ENCODE measurements at places on chromosomes 4 and X.

DNA sequence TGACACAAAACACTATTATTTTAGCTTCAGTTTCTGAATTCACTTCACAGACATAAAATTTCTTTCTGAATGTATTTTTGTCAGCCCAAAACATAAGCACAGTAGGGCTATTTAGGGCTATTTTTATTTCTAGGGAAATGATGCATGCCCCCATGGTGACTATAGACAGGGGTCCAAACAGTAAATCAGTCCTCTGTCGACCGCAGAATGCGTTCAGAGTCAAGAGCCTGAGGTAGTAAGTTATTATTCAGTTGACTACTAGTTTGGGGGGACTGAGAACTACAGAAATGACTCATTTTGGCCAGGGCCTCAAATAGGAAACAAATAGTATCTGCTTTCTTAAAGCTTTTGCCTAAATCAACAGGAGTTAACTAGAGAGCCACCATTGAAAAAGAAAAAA, 414.4 kb downstream of the AFF2 start:
- no peak for DNase-seq

- DNase-seq = no peak
Measured at GRCh38 chr4:92636038-92636806, 332.5 kb downstream of the GRID2 start.

GRCh38 chr4:48602763-48603162, 112.7 kb downstream of the ZAR1 start:
- DNase-seq = no peak

DNA sequence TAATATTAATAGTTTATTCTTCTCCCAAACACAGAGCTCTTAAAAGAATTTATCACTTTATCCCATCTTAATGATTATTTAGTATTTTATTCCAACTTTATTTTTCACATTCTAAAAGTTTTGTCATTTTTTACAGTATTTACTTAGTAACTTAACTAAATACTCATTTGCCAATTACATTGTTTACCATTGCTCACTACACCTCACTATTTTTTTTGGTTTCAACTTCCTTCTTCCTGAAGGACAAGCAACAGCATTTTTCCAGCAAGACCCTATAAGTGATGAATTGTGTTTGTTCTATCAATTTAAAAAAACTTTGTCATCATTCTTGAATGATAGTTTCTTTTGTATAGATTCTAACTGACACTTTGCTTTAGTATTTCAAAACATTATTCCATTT, 19.4 kb upstream of the SRD5A3 start:
- no peak for DNase-seq

DNA sequence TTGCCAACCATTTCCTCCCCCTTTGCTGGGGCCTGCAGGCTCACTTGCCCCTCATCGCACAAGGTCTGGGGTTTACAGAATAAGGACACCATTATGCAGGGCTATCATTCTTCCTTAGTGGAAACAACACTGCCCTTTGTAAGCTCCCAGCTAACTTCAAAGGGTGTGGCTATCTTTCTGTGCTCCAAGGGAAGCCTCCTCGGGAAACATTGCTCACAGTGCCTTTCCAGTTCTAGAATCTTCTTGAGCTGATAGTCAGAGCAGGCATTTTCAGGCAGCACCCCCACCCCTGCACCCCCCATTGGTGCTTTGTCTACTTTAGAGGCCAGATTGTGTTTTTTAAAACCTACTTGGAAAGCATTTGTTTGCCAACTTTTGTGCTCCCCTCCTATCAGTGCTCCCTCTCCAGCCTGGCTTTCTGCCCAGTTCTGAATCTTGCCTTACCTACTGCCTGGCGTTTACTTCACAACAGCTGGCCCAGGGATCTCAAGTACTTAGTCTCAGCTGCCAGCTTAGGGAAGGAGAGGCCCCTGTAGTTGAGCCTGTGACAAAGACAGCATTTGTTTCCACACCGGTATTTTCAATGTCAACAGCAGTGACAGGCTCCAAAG, 53.5 kb downstream of the PLAC1 start:
- DNase-seq = no peak

DNA sequence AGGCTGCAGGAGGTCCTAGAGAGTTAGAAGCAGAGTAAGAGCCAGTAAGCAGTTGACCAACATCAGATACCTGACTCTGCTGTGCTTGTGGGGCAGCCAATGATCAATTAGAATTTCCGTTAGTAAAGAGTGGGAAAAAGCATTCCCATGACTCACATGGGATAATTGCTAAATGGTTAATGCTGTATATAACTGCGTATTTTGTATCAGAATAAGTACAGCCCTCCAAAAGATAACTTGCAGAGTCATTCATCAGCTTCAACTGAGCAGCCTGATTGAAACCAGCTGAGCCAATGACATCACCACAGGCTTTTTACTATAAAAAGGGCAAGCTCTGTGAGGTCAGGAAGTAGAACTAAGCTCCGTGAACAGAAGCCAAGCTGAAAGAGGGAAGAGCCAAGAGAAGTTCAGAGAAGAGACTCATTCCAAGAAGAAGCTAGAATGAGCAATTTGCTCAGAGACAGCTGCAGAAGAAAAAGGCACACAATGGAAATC, 67.9 kb downstream of the PPP3CA start:
- no peak for DNase-seq

DNA sequence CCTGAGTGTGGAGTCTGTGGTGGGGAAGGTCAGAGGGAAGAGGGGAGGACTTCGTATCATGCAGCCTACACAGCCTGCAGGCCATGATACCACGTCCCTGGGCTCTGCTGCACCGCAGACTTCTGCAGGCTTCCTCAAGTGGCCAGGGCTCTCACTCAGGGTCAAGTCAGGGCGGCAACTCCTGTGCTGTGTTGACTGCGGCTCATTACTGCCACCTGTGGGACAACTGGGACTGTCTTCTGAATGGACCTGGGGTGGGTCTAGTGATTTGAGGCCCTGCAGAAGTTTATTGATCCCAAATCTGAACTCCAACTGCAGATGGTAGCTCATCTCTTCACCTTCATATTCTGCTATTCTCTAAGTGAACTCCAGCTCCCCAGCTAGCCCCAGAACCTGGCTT, 167.1 kb downstream of the NSUN7 start:
- no peak for DNase-seq

DNA sequence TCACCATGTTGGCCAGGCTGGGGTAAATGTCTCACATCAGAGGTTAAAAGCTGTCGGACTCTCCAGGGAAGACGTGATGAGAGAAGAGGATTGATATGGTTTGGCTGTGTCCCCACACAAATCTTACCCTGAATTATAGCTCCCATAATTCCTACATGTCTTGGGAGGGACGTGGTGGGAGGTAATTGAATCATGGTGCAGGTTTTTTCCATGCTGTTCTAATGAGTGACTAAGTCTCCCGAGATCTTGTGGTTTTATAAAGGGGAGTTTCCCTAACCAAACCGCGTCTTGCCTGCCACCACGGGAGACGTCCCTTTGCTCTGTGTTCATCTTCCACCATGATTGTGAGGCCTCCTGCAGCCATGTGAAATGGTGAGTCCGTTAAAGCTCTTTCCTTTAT, 64.4 kb downstream of the ASMT start:
- DNase-seq = no peak

DNA sequence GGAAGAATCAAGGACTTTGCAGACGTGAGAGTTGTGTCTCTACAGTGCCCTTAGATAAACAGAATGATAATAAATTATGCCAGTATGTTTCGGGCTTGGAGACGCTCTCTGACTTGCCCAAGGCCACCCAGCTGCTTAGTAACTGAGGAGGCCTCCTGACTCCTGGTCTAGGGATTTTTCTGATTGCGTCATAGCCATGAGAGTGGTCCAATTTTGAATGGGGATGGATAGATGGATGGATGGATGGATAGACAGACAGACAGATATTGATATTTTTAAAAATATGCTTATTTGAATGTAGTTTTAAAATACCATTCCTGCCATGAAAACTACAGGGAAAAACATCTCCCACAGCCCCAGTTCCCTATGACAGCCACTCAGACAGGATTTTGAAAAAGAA, 15.5 kb downstream of the ARHGAP36 start:
- DNase-seq = no peak

GRCh38 chr4:8050555-8051206, 107.9 kb downstream of the ABLIM2 start:
- DNase-seq = no peak

DNA sequence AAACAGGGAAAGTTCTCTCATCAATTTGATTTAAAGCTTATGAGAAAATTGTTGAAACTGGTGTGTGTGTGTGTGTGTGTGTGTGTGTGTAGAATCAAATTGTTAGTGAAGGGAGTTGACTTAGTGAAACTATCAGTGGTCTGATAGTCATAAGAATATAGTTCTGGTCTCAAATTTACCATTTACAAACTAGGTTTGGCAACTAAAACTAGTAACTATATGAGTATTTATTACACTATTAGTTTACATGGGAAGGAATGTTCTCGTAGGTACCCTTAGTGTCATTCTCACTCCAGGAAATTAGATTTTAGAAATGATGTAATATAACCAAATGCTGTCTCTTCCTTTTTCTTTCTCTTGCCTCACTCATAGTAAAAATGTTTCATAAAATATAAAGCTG, 11.9 kb downstream of the SULT1E1 start:
- no peak for DNase-seq

DNA sequence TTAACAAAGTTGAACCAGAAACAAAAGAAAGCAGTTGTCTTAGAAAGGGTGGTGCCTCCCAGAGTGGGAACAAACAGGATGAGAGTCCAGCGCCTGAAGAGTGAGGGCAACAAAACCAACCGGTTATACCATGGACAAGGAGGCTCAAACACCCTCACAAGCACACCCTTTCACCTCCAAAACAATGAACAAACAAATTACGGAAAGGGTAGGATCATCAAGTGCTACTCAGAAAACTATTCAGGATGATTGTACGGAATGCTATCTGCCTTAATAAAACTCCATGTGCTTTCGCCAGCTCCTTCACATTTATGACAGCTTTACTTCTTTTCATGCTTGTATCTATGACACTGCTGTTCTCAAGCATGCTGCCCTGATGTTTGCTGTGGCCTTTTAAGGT, 26.8 kb downstream of the SLC39A8 start:
- DNase-seq = no peak

- no peak for DNase-seq
Measured at GRCh38 chr4:110128029-110128428, 70.4 kb downstream of the ELOVL6 start.

DNA sequence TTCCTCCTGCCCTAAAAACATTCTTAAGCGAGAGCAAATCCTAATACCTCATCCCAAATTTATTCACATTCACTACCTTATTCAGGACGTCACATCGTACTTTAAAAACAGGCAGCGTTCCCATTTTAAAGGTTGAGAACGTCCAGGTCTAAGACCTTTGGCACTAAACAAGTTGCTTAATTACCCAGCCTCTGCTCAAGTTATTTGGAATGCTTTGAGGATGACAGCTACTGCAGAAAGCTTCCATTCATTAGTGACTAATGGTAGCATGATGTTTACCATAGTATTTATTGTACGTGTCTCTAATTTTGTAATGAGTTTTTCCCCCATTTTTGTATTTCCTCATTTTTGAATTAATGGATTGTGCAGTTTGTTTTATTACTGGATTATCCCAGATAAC, 1.5 kb downstream of the USP38 start:
- no peak for DNase-seq

GRCh38 chr4:76199664-76200211, 13.9 kb downstream of the SCARB2 start:
- DNase-seq = no peak

GRCh38 chrX:141468940-141469339, 115.6 kb downstream of the SPANXA1 start:
- DNase-seq = no peak

DNA sequence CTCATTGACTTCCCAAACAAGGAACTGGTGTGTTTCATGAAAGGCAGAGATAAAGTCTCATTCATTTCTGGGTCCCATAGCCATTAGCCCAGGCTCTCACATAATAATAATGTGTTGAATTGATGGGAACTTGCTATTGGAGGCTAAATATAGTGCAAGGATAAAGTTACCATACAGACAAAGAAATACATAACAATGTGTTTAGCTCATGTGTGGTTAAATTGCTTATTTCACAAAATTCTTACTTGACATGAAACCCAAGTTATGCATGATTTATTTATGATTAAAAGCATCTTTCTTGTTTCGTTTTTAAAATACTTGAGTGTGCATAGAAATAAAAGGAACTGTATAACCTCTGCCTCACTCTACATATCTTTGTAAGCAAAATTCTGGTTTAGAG, 37.3 kb upstream of the LPAR4 start:
- no peak for DNase-seq

DNA sequence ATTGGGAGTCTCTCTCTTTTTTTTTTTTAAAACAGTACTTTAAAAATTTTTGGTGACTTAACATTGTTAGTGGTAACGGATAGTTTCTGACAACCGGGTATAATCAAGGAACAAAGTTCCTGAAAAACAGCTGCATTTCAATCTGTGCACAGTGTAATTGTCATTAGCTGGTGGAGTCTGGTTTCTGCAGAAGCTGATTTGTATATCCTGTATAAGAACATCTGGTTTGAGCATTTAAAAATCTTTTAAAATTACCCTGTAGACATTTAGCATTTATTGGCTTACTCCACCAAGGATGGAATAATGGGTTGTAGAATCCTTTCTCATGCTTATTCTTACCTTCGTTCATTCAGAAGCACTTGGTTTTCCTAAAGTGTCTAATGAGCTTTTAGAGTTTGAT, 11.2 kb downstream of the JADE1 start:
- DNase-seq = no peak

DNA sequence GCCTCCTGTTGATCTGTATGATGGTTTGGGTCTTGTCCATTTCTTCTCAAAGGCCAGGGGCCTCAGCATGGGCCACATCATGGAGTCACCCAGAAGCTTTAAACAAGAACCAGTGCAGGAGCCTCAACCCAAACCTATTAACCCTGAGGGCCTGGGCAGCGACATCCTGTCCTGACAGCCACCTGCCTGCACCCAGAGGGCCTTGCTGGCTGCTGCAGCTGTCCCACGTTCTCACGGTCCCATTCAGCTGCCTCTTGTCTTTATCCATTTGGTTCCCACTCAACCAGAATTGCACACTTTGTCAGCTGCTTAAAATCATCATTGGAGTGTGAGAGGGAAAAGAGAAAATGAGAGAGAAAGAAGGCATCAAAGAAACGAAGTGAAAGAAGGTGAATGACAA, 21.6 kb downstream of the C4orf50 start:
- DNase-seq = no peak

DNA sequence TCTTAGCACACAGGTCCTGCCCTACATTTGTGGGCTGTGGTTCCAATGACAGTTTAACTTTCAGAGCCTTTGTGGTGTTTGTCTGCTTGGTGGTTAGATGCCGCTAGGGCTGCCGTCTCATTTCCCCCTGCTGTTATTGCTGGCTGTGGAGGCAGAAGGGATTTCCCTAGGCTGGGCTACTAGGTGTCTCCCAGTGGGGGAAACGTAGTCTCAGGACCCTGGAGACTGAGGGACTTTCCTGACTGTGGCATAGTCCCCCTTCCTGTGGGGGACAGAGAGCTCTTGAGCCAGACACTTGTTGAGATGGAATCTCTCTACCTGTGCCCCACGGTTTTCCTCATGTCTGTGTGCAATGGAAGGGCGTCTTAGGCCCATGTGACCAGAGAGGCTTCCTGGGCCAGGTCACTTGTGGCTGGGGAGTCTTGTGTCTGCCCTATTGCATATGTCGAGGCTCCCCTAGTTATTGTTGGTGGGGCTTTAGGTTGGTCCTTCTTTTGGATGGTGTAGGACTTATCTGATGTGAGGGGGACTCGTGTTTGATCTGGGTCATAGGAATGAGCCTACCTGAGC, 68.2 kb downstream of the ARHGAP10 start:
- no peak for DNase-seq

GRCh38 chr4:170169699-170170098, 79.9 kb upstream of the AADAT start:
- DNase-seq = no peak

- no peak for DNase-seq
Measured at GRCh38 chr4:74263551-74263950, 44.7 kb upstream of the EPGN start.

Measured in activated naive CD4-positive, alpha-beta T cell (primary cell).